Smooth muscle cell of the pulmonary artery (primary cell): ENCODE measurements at places on chromosomes 13 and 19. TPM values are rescaled to one million over a fixed set of nuclear protein-coding genes. Genes with fewer than 3 reads are reported as not detected.

Gene TRIP10
- 31.5 and 43.2 TPM in 2 replicates for total RNA-seq

Gene ZMYM2
- 51.3 and 51.8 TPM in 2 replicates for total RNA-seq

Gene KCNN4
- total RNA-seq, result 3.3 and 11.3 TPM in 2 replicates

Gene CNMD
- total RNA-seq, result not detected in 2 replicates

Gene SLC6A16
- total RNA-seq, result 0.13 and 0.33 TPM in 2 replicates

Gene CEACAM8
- not detected in 2 replicates for total RNA-seq

Gene SMIM44
- not detected in 2 replicates for total RNA-seq

Gene PRODH2
- total RNA-seq, result not detected in 2 replicates
